DMS153 (cell line): ENCODE measurements at places on chromosomes 3 and 15.

DNA sequence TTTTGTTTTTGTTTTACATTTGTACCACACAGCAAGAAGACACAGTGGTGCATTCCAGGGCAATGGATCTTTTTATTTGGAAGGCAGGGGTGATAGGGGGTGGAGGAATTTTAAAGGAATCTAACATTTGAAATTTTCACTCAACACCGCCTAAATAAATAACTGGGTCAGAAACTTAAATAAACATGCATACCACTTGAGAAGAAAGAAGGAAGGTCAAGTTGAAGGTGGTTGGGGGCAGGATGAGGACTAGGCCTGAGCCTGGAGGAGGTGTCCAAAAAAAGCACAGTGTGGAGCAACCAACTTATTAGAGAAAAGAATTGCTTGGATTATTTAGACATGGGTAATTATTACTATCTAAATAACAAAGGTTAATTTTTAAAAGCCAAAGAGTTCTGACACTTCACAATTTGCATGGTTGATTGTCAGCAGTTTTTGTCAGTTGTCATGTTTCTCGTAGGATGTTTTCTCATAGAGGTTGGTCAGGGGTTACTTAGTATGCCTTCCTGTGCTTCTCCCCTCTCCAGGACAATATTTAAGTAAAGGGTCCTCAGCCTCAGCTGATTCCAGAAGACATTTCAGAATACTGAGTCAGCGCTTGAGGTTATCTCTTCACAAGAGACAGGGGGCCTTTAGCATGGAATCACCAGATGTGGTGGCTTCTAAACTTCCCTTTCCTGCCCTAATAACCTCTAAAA, 173.7 kb upstream of the SLC2A2 start:
- no peak for DNase-seq

DNA sequence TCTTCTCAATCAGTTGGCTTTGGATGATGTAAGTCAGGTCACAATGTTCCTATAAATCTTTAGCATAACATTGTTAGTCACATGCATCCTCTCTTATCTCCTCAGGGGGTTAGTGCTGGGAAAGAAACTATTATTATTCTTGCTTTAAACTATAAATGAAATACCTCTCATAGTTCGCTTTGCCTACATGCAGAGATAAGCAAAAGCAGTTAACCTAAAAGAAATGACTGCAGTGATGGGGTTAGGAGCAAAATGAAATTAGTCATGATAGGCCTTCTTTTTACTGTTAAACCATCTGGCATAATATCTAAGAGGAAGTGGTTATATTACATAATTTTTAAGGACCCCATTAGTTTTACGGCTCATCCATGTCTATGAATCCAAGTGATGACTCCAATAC, 91.7 kb upstream of the IGSF10 start:
- no peak for DNase-seq

DNA sequence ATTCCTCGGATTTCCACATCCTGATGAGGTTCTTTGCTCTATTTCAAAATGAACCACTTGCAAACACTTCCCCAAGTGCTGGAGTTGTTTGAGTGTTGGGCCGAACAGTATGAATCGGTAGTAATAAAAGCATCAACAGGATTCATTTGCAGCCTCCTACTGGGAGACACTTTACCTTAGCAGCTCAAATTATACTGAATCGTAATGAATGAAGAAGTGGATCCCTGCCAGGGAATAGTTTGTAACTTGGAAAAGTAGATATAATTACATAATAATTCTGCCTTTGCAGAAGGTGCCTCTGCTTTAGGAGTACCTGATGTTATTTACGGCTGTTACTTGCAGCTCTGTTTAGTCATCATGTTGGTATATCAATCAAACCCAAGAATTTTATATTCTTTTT, 669.1 kb downstream of the CADM2 start:
- no peak for DNase-seq

DNA sequence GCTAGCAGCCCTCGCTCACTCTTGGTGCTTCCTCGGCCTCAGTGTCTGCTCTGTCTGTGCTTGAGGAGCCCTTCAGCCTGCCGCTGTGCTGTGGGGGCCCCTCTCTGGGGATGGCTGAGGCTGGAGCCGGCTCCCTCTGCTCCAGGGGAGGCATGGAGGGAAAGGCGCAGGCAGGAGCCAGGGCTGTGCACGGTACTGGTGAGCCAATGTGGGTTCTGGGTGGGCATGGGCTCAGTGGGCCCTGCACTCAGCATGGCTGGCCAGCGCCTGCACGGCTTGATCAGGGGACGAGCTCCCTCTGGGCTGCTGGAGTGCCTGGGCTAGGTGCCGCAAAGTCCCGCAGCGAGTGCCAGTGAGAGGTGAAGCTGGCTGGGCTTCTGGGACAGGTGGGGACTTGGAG, 260.0 kb downstream of the SI start:
- DNase-seq: no peak

- no peak for DNase-seq
These were observed 98.0 kb downstream of the CHL1 start for GRCh38 chr3:294581-294980.

GRCh38 chr15:66066005-66066404, 187.5 kb downstream of the MEGF11 start:
- DNase-seq: no peak

DNA sequence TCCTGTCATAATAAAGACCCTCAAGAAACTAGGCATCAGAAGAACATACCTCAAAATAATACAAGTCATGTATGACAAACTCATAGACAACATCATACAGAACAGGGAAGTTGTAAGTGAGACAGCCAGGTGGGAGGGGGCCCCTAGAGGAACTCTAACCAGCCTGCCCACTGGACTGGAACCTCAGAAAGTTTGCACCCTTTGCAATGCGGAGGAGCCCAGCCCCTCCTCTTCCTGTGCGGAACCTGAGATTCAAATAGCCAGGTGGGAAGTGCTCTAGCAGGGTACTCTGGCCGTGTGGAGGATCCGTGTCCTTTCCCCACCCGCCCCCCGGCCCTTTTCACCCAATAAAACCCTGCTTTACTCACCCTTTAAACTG, 387.0 kb upstream of the CBLB start:
- DNase-seq: no peak

DNA sequence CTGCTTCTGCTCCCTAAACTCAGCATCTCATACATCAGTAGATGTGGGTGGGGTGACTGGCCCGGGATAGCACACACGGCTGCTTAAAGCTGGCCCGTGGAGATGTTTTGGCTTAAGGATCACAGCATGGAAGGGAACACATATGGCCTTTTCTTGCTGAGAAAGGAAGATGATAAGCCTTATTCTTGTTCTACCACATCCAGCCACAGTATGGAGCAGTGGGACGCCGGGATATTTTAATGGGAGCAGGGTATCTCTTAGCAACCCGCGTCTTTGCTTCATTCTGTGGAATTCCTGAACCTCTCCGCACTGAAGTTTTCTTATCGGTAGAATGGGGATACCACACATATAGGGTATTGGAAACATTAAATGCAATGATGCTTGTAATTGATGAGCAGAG, 94.1 kb upstream of the PROK2 start:
- DNase-seq: no peak

GRCh38 chr3:55322638-55323037, 164.5 kb downstream of the WNT5A start:
- DNase-seq: no peak

- DNase-seq: no peak
These were observed 41.2 kb upstream of the ADAMTS9 start for GRCh38 chr3:64728994-64729393.

- DNase-seq: peak; percentile 7
These were observed 735.0 kb downstream of the ROBO1 start for GRCh38 chr3:79032686-79033318.

GRCh38 chr3:66453651-66454463, 47.0 kb downstream of the LRIG1 start:
- DNase-seq: no peak

GRCh38 chr3:50806031-50806430, 131.3 kb downstream of the DOCK3 start:
- DNase-seq: no peak

DNA sequence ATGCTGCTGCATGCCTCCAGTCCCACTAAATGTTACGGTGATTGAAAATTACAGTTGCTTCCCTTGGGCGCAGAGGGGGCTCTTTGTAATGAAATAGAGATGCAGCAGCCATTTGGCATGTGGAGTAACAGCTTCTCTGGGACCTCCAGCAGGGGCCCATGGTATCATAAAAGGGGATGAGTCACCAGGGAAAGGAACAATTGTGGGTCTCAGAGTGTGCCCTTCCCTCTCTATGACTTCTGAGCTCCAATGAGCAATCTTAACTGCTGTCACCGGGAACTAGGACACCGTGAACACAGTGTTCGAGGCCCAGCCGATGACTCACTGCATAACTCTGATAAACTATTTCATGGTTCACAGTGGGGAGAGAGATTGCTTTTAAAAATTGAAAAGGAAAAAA, 164.8 kb upstream of the NUDT16 start:
- DNase-seq: no peak

DNA sequence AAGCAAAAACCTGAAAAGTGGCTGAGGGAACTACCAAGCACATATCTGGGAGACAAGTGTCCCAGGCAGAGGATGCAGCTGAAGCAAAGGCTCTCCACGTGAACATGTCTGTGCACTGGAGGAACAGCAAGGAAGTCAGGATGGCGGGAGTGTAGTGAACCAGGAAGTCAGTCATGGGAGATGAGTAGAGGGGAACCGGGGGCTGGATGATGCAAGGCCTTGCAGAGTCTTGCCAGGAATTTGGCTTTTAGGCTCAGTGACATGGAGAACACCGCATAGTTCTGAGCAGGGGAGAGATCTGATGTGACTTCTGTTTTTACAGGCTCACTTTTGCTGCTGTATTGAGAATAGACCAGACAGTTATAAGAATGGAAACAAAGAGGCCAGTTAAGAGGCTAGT, 19.0 kb downstream of the C2CD4A start:
- no peak for DNase-seq

GRCh38 chr15:80019168-80019745, 40.2 kb upstream of the ZFAND6 start:
- no peak for DNase-seq

- peak; percentile 44 for DNase-seq
These were observed 966 bp upstream of the PKM start for GRCh38 chr15:72231833-72232478.

DNA sequence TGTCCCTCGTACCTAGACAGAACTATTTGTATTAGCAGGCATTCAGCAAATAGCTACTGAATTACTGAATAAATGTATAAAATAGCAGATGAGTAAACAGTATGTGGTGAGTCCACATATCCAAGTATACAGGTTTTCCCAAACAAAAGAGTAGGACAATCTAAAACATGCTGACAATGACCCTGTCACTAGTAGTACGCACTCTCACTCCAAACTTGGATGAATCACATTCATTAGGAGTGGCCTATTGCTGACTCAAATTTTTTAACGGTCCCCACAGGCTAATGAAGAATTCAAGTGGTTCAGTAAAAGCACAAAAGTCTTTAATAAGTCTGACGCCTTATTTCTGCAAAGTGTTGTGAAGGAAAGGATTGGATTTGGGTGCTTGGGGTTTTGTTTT, 449.3 kb upstream of the THBS1 start:
- DNase-seq: no peak

DNA sequence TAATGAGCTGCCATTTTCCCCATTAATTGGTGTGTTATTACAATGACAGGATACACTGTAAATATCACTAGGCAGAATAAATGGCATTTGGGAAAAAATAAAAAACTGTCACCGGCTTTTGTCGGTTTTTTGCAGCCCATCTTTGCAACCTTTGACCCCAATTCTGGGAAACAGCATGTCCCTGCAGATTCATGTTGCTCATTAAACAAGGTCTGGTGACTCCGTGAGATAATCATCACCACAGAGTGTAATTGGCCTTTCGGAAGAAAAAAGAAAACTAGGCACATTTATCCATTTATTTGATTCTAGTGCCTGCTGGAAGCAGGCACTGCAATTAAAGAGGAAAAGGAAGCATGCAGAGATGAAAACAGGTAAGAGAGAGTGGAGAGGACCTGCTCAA, 64.5 kb downstream of the TRAT1 start:
- no peak for DNase-seq

- DNase-seq: no peak
These were observed 11.7 kb downstream of the ISG20 start for GRCh38 chr15:88650556-88650955.

DNA sequence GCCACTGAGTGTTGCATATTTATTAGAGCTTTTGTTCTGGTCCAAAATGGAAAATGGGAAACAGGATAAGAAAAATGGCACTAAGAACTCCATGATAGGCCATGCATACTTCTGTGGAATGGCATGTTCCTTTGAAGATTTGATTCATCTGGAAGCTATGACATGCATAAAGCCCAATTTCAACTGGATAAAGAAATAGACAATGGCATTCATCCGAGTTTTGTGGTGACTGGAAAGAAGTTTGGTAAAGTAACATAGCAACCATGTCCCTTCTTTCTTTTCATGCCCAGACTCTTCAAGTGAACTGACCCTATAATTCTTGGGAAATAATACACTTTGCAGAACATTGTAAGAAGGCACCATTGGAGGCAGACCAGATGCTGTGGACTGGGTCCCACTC, 368.4 kb upstream of the IL12A start:
- no peak for DNase-seq

- DNase-seq: no peak
These were observed 652.0 kb upstream of the NECTIN3 start for GRCh38 chr3:110419601-110420000.

- no peak for DNase-seq
These were observed 12.5 kb upstream of the TRAK1 start for GRCh38 chr3:42078677-42079076.

GRCh38 chr3:146241523-146242240, 9.2 kb downstream of the PLSCR4 start:
- DNase-seq: no peak

GRCh38 chr3:186536883-186537844, 7.0 kb downstream of the CRYGS start:
- no peak for DNase-seq

DNA sequence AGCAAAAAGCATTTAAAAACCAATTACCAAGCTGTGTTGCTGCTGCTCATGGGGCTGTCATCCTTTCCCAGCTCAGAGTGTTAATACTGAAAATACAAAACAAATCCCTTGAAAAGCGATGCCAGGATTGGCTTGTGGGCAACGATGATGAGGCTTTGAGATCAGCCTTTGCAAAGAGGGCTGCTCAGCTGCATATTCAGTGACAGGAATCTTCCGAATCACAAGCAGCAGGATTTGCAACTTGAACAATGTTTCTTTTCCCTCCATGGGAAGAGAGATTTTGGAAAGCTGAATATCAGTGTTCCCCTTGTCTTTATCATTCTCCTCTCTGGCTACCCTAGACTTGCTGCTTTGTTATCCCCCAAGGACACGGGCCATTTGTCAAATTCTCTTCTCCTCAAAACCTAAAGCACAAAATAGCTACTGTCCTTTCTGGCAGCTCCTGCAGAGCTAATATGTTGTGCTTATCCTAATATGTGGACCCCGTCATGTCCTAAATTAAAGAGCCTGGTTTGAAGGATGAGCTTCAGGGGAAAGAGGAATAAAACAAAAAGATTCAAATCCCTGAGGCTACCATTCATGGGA, 375.8 kb downstream of the GAP43 start:
- no peak for DNase-seq

DNA sequence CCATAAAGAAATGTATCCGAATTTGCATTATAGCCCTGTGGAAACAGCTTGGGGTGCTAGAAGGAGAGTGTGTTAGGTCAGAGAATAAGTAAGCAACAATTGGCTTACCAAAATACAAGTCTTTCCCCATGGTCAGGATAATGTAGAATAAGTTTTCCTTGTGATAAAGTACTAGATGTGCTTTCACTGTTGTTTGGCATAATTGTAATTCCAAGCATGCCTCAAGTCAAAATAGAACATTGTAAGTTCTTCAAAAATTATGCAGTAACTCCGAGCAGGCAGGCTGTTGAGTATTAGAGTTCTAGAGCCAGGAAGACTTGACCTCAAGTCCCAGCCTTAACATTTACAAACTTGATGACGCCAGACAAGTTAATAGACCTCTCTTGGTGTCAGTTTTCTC, 242.0 kb downstream of the TUSC7 start:
- DNase-seq: no peak
